ENCODE measurements at places on chromosomes 3 and 15.

GRCh38 chr3:126472277-126473006 is 3.2 kb downstream of the ZXDC start:
- DNase-seq, result peak; percentile 92

DNA sequence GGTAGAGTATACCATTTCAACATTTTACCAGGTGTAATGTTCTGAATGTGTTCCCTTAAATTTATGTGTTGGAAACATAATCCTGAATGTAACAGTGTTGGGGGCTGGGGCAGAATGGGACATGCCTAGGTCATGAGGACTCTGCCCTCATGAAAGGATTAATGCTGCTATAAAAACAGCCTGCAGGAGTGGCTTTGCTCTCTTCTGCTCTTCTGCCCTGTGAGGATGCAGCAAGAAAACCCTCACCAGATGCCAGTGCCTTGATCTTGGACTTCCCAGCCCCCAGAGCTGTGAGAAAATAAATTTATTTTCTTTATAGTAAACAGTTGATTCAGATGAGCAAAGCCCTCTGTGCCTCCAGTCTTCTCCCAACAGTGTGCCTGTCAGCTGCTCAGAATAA is 326.0 kb upstream of the ONECUT1 start:
- no peak for DNase-seq

DNA sequence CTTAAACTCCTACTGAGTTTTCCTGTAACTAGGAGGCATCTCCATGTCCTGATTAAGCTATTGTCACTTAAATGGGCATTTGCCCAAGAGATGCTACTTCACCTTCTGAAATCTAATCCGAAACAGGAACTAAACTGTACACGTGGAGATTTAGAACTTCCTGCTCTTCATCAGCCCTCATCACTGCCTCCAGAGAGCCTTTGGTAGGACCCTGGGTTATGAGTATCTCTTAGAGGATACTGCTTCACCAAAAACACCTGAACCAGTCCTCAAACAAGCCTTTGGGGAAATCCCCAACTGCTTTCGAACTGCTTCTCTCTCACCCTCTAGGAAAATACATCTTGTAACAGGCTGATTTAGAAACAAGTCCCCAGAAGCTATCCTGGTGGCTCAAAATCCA is 320.3 kb downstream of the GAP43 start:
- no peak for DNase-seq

DNA sequence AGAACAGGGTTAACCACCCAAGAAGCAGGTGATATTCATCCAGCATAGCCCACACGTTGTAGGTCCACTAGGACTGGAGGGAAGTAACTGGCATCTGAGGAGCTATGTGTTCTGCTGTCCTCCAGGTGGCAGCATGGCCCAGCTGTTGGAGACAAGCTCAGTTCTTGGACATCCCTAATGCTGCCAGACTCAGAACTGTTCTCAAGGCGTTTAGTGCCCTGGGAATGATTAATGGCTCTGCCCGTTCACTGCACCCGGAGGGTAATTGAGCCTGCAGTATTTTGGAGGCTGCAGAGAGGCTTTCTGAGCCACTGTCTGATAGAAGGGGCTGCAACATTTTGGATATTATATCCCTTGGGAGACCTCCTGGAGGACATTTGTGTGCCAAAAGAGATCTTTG is 521.3 kb upstream of the SEMA6D start:
- DNase-seq, result peak; percentile 78

DNA sequence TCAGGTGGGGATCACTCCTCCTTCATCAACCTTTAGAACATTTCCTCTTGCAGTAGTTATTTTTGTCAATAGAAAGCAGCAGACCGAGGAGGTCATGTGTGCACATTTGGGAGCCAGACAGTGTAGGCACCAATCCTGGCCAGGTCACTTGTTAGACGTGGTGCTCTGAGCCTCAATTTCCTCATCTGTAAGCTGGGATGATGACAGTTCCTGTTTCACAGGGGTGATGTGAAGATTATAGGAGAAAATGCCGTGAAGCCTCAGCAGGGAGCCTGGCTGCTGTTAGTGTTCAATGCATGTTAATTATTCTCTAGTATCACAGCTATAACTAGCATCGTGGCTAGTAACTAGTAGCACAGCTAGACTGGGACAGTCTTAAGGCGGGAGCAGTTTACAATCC is 64.7 kb downstream of the ATP2B2 start:
- DNase-seq, result peak; percentile 22

- DNase-seq, result peak; percentile 51
Measured at GRCh38 chr15:69265347-69265955, 33.3 kb upstream of the PAQR5 start.

- DNase-seq, result no peak
Measured at GRCh38 chr3:38313263-38313662, 31.2 kb downstream of the SLC22A14 start.

DNA sequence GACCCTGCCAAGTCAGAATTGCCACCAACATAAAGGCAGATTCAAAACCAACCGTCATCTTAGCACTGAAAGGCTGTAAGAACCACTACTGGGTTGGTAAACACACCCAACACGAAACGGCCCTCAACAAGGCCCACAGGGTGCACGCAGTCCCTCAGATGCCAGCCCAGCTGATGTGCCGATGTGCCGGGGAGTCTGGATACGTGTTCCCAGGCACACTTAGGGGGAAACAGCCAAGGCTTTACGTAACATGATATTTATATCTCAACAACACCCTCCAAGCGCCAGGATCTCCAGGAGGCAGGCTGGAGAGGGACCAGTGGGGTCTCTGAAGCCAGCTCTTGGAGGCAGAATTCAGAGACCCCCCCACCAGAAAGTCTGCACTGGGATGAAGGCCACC is 14.2 kb downstream of the POC1A start:
- DNase-seq, result no peak

GRCh38 chr3:146165877-146166276 is 4.9 kb upstream of the PLOD2 start:
- DNase-seq, result no peak

DNA sequence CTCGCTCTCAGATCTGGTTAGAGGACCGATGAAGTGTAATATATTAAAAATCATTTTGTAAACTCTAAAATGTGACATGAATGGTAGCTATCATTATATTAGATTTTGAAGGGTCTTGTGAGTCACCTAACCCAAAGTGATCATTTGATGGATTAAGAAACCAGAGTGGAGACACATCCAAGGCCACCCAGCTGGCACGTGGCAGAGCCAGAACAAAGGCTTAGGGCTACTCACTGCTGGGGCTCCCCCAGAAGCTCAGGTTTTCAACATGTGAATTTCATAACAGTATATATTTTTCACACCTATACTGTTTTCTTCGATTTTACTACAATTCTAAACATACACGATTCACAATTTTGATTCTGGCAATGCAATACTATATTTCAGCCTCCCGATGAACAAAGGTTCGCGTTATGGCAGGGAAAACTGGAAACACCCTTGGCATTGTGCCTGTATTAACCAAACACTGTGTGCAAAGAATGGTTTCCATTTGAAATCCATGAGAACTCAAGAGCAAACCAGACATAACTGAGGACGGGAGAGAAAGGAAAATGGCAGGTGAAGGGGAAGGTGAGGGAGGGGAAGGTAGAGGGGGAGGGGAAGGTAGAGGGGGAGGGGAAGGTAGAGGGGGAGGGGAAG is 88.9 kb downstream of the ADAMTS17 start:
- no peak for DNase-seq

- no peak for DNase-seq
Measured at GRCh38 chr15:88326924-88327323, 70.4 kb upstream of the NTRK3 start.

DNA sequence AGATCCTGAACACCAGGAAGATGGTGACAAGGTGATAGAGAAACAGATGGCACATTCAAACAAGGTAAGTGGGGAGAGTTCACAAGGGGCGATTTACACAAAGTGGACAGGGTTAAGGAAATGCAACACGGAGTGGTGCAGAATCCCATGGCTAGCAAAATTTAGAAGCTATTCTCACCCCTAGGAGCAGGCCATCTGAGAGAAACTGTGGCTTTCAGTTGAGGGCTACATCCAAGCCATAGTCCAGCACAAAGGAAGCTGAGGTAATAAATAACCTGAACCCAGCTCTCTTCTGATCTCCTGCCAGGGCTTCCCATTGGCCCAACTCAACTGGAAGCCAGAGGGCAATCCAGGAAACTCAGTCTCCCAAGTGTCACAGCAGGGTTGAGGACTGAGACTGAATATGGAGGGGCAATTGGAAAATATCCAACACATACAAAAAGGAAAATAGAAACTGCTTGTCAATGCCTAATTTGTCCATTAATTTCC is 1.2 kb upstream of the ZNF445 start:
- no peak for DNase-seq

- DNase-seq, result peak; percentile 66
Measured at GRCh38 chr3:155031186-155031585, 48.9 kb upstream of the MME start.

DNA sequence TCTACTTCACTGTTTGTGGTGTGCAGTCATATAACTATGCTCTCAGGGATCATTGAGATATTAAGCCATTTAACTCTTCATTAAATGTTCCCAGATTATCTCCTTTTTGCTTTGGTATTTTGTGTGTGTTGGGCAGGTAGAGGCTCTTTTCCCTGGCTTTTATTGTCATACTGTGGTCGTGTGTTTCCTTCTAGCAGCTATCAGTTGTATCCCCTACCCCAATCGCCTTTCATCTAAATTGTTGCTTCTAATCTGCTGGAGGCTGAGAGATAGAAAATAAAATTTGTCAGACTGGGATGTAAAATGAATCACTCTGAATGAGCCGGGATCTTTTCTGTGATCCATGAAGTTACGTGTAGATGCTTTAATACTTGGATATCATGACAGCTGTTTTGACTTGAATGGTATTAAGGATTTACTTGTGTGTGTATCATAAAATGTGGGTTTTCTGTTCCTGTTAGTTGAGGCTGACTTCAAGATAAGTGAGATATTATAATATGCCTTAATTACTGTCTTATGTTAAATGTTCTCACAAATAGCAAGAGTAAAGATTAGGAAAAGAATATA is 9.2 kb downstream of the NFKBIZ start:
- no peak for DNase-seq

DNA sequence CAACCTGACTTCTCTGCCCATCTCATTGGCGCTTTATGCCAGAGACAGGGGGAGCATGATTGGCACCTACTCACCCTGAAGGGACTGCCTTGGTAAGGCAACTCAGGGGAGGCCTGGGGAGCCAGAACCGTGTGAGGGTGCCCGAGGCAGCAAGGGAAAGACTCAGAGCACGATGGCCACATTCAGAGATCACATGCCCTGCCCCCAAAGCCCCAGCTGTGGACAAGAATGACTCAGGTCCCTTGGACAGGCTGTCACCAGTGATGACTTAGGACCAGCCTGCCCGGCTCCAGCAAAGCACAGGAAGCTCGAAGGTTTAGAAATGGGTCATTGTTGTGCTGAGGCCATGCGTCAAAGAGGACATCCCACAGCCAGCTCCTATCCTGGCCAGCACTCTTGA is 49.1 kb upstream of the LIMD1 start:
- DNase-seq, result peak; percentile 96

DNA sequence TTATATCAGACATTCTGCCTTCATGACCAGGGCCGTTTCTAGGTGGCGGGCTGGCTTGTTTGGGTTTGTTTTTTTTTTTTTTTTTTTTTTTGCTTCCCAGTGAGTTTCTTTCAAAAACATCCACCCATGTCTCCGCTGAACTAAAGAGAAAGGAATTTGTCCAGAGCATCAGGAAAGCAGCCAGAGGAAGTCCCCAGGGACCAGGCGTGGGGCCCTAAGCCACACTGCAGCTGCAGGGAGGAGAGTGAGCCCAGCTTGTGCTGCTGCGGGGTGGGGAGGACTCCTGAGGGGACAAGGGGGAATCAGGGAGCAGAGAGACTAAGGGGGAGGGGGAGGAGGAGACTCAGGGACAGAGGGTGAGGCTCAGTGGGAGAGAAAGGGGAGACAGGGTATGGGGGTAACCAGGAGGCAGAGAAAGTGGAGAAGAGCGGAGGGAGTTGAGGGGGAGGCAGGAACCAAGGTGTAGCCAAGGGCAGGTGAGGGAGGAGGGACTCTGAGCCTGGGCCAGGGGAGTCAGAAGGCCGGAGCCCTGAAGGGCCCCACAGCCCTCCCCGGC is 49.5 kb downstream of the CYP11A1 start:
- DNase-seq, result no peak

DNA sequence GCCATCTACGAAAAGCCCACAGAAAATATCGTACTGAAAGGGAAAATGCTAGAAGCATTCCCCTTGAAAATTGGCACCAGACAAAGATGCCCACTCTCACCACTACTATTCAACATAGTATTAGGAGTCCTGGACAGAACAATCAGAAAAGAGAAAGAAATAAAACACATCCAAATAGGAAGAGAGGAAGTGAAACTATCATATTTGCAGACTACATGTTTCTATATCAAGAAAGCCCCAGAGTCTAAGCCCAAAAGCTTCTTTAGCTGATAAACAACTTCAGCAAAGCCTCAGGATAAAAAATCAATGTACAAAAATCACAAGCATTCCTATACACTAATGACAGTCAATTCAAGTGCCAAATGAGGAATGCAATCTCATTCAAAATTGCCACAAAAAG is 15.6 kb downstream of the OR5K3 start:
- DNase-seq, result peak; percentile 7

DNA sequence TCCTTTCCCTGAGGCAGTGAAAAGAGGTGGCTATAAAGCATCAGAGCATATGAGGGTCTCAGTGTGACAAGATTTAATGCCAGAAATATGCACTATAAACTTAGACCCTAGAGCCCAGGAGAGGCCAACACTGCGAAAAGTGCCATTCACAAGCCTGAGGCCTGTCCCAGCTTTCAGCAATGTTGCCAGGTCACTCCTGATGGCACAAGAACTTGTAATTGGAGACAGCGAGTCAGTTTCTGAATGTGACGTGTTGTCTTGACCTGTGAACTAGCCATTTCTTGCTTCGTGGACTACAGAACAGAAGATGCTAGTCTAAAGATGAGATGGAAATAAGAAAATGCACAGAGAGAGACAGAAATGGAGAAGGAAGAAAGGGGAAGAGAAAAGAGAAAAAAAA is 87.9 kb downstream of the WDR72 start:
- no peak for DNase-seq

DNA sequence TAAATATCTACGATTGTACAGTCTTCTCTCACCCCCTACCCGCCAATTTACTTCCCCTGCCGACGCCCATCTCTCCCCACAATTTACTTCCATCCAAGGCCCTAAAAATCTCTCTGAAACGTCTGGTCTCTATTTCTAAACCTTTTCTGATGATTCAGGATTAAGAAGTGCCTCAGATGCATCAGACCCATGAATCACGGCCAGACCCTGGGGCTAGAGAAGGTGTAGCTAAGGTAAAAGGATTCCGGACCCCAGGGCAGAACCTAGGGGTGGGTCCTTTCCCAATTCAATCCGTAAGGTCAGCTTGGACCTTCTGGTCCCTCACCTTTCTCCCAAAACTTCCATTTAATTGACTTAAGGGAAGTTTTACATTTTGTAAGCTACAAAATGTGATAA is 46.4 kb downstream of the LRIG1 start:
- DNase-seq, result no peak

DNA sequence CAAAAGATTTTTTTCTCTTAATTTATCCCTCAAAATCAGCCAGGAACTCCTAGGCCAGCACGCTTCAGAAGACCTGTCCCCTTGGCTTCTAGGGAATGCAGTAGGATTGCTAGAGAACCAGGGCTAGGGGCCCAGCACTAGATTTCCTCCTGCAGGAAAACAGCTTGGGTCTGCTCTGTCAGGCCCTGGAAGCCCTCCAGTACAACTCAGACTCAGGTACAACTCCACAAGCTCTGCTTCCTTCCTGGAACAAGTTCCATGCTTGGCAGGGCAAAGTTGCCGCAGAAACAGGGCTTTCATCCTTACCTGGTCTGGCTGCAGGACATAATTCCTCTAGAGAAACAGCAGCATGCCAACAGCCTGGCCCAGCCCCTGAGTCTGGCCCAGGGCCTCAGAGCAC is 96.1 kb upstream of the CTNNB1 start:
- DNase-seq, result no peak

GRCh38 chr3:130916507-130917167 is 22.8 kb downstream of the ATP2C1 start:
- DNase-seq, result no peak

GRCh38 chr3:59016930-59017616 is 32.8 kb downstream of the CFAP20DC start:
- DNase-seq, result no peak
